ENCODE measurements at places on chromosomes 13 and 19. TPM values are rescaled to one million over a fixed set of nuclear protein-coding genes. Genes with fewer than 3 reads are reported as not detected.

The SBNO2 gene
- total RNA-seq, result 120 TPM

The YJEFN3 gene
- total RNA-seq, result 0.43 TPM

The PRR22 gene
- 0.50 TPM for total RNA-seq

The NLRP4 gene
- not detected for total RNA-seq

All from nasal cavity respiratory epithelium epithelial cell of viscerocranial mucosa (primary cell).